ENCODE measurements at places on chromosomes 4 and X.

DNA sequence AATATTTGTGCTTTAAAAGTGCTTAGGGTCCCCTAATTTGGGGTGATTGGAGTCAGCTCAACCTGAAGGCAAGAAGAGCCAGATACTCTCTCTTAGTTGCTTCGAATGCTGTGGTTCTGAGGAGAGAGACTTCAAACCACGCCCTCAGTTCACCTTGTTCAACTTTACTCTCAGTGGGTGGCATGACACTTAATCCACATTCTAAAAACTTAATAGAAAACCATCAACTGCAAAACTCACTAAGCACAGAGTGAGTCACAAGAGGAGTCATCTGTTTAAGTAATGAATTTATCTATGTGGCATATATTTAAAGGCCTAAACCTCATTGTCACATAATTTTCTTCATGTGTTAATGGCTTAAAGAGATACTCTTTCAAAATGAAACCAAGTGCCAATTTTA, 99.5 kb upstream of the SLC4A4 start:
- no peak for DNase-seq

DNA sequence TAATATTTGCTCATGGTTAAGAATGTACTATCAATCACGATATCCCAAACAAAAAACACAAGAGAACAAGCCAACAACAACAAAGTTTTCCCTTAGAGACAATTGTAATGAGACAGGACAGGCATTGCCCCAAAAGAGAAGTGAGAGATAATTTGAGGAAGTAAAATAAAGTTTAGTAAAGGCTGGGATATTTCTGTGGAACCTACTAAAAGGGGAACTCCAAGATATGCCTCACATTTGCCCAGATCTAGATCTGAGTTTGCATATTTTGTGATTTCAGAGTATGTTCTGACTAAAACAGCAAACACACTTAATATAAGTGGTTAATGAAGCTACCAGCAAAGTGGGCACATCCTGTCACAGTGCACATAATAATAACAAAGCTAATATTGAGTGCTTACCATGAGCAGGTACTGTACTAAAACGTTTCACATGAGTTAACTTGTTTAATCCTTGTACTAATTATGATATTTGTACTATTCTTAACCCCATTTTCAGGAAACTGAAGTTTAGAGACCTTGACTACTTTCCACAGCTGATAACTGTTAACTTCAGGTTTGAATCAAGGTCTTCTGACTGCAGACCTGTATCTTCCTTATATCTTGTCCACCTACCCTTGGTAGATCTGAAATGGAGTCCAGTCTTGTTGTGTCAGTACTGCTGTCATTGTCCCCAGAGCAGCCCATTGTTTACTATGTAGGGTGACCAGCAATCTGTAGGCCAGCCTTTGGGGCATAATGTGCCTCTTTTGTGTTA, 26.0 kb upstream of the BMP2K start:
- DNase-seq = no peak

GRCh38 chr4:71400810-71401209, 62.0 kb downstream of the SLC4A4 start:
- DNase-seq = no peak

GRCh38 chr4:4377732-4378460, 9.0 kb upstream of the NSG1 start:
- no peak for DNase-seq

DNA sequence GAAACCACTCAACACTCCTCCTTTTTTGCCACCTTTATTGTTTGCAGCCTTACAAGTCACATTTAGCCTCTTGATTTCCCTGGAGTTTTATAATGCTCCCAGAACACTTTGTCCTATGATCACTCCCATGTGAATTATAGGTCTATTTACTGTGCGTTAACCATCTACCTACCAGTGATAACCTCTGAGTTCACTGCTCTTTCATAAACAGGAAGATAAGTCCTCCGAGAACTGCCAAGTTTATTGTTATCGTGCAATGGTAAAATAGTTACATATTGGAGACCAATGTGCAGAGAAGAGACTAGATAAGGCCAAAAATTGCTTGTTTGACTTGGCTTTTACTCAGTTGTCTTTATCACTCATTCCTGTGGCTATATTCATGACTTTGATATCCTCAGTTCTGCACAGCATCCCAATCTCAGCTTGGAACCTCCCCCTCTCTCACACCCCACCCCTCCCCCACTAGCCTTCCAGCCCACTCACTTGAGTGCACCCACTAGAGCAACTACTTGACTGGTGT, 12.9 kb upstream of the NUDT9 start:
- no peak for DNase-seq

GRCh38 chr4:98248934-98249333, 12.2 kb upstream of the RAP1GDS1 start:
- DNase-seq = no peak

- no peak for DNase-seq
Observed at GRCh38 chrX:47217121-47217851, 1.2 kb upstream of the CDK16 start.

GRCh38 chr4:42150653-42151567, 1.5 kb downstream of the BEND4 start:
- DNase-seq = peak; percentile 9

DNA sequence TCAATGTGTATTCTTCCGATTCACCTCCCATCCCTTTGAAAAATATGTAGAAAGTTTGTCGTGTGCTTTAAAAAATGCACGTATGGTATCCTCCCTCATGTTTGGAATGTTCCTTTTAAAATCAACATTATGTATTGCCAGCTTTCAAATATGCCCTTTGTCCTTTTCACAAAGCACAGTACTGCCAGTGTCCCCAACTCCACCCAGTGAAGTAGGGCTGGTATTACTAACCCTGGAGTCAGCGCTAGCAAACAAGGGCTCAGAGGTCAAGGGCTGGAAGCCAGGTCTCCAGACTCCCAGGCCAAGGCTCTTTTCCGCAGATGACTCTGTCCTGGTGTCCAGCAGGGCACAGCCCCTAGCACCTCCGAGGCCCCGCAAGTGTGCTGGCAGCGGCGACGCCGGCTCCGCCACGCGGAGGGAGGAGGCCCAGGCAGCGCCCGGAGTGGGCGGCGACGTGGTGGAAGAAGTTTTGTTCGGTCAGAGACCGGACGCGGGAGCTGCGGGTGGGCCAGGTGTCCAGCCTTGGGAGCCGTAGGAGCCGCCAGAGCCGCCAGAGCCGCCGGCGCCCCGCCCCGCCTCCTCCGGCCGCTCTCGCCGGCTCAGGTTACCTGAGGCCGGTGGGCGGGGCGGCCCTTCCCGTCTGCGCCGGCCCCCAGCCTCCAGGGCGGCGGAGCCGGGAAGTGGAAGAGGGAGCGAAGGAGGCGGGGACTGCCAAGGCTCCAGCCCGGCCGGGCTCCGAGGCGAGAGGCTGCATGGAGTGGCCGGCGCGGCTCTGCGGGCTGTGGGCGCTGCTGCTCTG, at the start of gene IL13RA1:
IL13RA1 (plus strand) TSS at position 720 of the 799 bp plus-strand sequence; CDS start at position 753, 33 bp downstream.
- peak; percentile 85 for DNase-seq

- no peak for DNase-seq
Observed at GRCh38 chr4:27514711-27515110, 654.1 kb downstream of the STIM2 start.

- peak; percentile 32 for DNase-seq
Observed at GRCh38 chr4:83083925-83084475, 30.5 kb downstream of the PLAC8 start.
